ENCODE measurements at places on chromosomes 5 and 9.

DNA sequence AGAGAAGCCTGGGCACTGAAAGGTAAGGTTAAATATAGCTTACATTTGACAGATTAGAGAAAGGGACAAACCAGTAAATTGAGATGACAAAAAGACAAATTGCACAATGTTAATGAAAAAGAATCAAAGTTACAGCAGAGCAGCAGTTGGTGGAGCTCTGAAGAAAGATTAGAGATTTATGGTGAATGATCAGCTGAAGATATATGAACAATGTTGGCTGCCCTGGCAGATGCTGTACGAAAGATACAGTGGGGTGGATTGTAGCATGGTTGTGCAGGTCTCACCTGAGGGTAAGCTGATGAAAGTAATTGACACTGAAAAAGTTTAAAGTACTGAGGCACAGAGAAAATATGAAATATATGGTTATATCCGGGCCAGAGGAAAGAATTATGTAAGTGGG, 492.1 kb downstream of the ARHGEF28 start:
- no peak for DNase-seq

- DNase-seq, result no peak
Observed at GRCh38 chr9:92501671-92502393, 19.5 kb upstream of the ASPN start.

GRCh38 chr5:103487822-103488493, 74.6 kb downstream of the NUDT12 start:
- no peak for DNase-seq

DNA sequence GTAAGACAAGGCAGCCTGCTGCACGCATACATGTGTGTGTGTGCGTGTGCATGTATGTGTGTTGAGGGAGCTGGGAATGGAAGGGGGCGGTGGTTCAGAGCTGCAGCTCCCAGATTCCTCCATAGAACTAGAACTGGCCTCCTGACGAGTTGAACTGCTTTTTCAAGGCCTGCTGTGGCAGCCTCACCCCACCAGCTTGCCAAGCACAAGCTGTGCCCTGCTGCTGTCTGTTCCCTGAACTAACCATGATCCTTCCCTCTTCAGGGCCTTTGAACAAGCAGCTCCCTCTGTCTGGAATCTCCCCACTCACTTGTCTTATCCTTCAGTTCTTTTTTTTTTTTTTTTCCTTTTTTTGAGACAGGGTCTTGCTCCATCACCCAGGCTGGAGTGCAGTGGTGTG, 22.6 kb downstream of the LRSAM1 start:
- no peak for DNase-seq

GRCh38 chr9:21110708-21111576, 30.7 kb downstream of the IFNW1 start:
- no peak for DNase-seq

DNA sequence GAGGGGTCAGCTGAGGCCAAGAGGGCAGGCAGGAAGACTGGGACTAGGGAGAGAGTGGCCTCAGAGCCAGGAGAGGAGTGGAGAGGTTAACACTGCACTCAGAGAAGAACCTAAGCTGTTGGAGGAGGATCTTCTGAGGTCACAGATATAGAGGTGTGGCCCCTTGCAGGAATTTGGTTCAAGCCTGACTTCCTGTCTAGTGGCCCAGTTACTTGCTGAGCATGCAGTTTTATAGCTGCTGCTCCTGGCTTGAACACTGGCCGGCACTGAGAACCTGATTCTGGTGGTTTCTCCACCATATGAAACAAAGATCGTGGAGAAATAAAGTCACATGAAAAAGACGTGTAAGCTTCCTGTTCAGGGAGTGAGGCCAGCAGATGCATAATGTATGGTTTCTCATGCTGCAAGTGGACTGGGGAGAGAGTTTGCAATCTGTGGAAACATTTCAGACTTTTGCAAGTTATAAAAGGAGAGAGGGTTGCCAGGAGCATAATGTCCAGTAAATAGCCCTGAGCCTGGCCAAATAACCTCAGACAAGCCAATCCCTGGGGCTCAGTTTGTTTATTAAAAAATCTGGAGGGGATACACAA, 82.6 kb downstream of the GALNT10 start:
- DNase-seq, result no peak

GRCh38 chr5:120122703-120123102, 341.4 kb upstream of the PRR16 start:
- no peak for DNase-seq

GRCh38 chr9:69637817-69638200, 34.4 kb downstream of the APBA1 start:
- DNase-seq, result no peak

GRCh38 chr5:122220511-122220910, 91.2 kb downstream of the ZNF474 start:
- no peak for DNase-seq

GRCh38 chr9:129620669-129621295, at the start of gene C9orf50:
TSS of gene C9orf50 (minus strand) at chr9:129621101. CDS start at chr9:129620574, 527 bp downstream.
- no peak for DNase-seq

DNA sequence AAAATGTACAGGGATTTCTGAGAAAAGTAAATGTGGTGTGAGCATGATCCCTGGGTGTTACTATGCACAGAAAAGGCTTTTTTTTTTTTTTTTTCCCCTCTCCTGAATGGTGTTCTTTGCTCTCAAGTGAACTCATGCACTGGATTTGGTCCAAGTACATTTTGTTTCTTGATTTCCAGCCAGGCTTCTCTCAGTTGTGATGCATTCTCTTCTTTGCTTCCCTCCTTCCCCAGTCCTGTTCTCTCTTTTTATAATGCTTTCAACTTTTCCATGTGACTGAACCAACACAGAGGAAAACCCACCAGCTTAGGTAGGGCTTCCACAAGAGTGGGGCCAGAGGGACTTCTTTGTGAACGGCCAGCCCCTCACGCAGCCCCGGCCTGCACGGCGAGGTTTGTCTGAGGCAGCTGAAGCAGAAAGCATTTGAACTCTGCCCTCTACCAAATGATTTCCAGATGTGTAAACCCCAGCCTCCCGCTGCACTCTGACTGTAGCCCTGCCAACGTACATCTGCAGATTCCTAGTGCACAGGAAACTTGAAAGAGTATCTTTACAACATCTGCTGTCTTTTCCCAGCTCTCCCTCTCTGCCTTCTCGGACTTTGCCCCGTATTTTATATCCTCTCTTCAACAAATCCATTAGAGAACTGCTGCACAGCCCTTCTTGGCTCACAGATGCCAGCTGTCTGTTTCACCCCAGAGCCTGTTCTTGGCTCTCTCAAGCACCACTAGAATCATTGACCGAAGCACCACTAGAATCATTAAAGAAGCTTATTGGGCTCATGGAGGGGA, 71.8 kb upstream of the CD180 start:
- no peak for DNase-seq

DNA sequence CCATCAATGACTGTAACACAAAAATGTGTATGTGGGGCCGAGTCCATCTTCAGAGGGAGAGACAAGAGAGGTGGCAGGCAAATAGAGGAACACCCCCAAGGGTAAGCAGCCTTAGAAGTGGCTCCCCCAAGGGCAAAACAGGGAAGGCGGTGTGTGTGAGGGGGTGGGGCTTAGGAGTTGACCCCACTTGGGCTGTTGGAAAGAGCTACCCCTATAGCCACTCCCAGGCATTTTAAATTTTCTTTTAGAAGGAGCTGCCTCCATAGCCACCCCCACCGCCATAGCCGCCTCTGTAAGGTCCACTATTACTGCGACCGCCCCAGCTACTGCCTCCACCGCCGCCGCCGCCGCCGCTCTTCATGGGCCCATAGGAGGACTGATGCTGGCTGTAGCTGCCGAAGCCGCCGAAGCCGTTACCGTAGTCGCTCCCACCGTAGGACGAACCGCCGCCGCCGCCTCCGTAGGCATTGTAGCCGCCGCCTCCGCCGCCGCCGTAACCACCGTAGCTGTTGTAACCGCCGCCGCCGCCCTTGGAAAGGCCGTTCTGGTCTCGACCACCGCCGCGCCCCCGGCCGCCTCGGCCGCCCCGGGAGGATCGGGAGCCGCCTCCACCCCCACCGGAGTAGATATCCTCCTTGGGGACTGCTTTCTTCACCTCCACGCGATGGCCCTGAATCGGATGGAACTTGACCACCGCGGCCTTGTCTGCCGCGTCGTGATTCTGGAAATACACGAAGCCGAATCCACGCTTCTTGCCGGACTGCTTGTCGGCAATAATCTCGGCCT, 1.1 kb downstream of the HNRNPA0 start:
- DNase-seq, result no peak

GRCh38 chr5:43305948-43306565, 7.2 kb downstream of the HMGCS1 start:
- DNase-seq, result no peak

DNA sequence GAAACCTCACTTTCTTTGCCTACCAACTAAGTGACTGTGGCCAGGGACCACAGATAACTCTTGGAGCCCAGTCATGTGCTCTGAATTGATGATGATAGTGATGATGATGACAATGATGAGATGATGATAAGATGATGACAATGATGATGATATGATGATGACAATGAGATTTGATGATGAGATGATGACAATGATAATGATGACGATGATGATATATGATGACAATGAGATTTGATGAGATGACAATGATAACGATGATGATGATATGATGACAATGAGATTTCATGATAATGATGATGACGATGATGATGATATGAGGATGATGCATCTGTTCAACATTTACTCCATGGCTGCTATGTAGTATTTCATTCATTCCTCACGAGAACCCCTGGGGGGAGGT, 213.0 kb downstream of the ERCC6L2 start:
- no peak for DNase-seq

DNA sequence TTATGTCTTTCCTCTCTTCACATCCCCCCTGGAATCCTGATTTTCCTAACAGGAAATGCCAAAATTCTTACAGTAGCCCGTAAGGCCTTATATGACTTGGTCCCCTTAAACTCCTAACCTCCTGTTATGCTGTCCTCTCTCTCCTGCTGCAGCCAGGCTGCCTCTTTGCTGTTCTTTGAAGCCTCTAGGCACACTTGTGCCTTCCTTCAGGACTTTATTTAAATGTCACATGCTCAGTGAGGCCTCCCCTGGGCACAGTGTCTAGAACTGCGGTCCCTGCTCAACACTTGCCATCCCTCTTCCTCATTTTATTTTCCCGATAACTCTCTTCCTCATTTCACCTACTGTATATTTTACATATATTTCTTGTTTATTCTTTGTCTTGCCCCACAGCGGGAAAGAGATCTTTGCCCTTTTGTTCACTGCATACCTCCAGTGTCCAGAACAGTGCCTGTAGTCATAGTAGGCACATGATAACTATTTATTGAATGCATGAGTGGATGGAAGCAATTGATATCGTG, 5.5 kb upstream of the SHB start:
- no peak for DNase-seq

DNA sequence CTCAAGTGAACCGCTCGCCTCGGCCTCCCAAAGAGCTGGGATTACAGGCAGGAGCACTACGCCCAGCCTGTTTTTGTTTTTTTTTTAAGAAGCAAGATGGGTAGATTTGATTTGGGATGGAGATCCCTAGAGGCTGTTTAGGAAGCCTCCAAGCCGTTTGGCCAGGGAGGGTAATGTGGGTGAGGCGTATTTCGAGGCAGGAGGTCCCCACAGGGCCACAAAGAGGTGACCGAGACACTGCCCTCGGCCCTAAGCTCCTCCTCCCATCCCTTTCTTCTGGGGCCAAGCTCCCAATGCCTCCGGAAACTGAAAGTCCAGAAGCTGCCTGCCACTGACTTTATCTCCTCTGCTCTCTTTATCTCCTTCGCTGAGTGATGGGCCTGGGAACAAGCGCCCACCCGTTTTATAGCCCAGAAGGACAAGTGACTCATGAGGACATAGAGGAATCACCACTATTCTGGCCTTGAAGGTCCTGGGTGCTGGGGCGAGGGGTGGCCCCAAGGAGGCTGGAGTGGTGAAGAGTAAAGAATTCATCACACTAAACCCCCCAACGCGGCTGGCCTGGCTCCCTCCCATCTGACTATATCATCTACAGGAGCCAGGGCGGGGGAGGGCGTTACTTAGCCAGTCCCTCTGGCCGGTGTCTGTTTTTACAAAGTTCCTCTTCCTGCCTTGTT, 2.0 kb upstream of the RALGDS start:
- no peak for DNase-seq

GRCh38 chr5:6505416-6505755, 56.7 kb downstream of the UBE2QL1 start:
- no peak for DNase-seq

GRCh38 chr9:77592476-77592875, 55.6 kb downstream of the GNA14 start:
- DNase-seq, result no peak

- no peak for DNase-seq
Observed at GRCh38 chr5:35229076-35230037, 930 bp downstream of the PRLR start.

DNA sequence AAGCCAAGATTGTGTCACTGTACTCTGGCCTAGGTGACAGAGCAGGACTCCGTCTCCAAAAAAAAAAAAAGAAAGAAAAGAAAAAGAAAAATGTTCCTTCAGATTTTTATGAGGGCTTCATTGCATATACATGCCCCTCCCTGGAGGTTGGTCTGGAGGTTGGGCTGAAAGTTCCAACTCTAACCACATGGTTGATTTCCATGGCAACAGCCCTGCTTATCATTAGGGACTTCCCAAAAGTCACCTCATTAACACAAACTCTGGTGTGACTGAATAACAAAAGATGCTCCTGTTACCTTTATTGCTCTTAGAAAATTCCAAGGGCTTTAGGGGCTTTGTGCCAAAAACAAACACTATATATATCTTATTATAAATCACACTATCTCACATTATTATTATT, 113.8 kb downstream of the TMC1 start:
- DNase-seq, result no peak

- no peak for DNase-seq
Observed at GRCh38 chr9:5489630-5490490, 20.5 kb upstream of the PDCD1LG2 start.

- no peak for DNase-seq
Observed at GRCh38 chr5:124030043-124030491, 518.1 kb downstream of the CSNK1G3 start.

DNA sequence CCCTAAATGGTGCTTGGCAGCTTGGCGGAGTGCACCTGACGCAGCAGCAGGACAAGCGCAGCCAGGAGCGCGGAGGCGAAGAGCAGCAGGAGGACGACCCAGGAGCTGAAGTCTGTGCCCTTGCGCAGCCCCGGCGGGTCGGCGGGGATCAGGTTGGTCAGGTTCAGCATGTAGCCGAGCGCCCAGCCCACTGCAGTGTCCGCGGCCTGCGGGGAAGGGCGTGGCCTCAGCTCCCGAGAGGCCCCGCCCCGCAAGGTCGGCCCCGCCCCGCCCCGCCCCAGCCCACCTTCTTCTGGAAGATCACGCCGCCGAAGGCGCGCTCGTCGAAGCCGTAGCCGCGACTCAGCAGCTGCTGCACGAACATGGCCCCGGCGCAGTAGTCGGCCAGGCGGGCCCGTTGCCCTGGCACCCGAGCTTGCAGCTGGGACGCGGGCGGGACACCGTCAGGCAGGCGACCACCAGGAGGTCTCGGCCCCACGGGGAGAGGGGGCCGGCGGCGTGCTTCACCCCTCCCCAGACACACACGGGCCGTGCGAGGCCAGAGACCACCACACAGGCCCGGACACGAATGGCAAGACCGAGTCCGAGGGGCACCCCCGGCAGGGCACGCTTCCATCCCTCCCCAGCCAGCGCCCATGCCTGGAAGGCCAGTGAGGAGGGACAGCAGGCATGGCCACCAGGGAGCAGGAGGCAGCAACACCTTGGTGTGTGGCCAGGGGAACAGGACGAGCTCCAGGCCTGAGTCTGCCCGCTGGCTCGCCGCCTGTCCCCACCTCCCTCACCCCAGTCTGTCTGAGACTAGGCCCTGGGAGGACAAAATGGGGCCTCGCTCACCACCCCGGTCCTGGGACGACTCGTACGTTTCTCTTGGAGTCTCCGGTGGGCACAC, 2.9 kb upstream of the NPDC1 start:
- DNase-seq, result no peak
